ENCODE measurements at places on chromosomes 1 and 21.

DNA sequence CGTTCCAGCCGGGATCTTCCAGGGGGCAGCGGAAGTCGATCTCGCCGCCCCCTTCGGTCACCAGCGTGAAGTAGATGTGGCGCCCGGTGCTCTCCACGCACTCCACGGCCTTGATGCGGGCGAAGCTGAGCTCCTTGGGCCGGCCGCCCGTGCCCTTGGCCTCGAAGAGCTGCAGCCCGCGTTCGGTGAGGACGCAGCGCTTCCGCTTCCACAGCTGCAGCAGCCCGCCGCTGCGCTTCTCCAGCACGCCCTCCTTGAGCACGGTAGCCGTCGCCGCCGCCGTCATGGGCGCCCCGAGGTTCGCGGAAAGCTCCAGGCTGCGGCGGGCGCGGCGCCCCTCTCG, 516 bp downstream of the PHLDA3 start:
- DNase-seq, result no peak

DNA sequence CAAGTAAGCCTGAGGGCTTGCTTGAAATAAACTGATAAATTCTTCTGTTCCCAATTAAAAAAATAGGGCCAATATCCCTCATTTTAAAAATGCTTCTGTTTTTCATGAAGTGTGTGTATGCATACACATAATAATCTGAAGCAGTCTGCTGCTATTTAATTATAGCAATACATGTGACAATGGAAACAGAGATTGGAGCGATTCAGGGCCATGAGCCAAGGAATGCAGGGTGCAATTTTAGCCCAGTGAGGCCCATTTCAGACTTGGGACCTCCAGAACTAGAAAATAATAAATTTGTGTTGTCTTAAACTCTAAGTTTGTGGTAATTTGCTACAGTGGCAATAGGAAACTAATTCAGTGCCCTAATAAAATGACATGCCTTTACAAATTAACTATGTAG, 264.9 kb downstream of the LTN1 start:
- no peak for DNase-seq

DNA sequence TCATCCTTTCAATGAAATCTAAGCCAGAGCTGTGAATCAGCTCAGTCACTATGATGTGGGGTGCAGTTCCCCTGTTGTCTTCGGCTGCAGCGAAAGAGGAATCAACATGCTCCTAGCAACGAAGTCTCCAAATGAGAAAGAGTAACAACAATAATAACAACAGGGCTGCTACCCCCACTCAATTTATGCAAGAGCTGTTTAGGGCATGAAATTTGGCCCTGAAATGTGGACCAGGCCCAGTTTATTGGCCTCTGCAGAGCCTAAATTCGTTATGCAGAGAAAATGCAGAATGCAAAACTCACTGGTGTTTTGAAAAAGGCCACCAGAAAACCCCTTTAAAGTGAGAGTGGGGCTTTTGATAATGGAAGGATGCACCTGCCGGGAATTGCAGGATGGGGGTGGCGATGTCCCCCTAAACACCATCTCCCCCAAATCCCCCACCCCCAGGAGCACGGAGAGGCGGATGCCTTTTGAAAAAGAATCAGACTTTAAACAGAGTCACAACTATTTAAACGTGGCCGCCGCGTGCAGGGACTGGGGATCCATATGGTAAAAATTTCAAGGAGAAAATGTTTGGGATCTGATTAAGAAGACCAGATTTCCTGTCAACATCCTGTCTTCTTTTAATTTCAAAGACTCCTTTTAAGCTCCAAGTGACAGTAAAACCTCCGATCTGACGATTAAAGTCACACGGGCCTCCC, 1.9 kb downstream of the RUNX3 start:
- DNase-seq, result no peak

DNA sequence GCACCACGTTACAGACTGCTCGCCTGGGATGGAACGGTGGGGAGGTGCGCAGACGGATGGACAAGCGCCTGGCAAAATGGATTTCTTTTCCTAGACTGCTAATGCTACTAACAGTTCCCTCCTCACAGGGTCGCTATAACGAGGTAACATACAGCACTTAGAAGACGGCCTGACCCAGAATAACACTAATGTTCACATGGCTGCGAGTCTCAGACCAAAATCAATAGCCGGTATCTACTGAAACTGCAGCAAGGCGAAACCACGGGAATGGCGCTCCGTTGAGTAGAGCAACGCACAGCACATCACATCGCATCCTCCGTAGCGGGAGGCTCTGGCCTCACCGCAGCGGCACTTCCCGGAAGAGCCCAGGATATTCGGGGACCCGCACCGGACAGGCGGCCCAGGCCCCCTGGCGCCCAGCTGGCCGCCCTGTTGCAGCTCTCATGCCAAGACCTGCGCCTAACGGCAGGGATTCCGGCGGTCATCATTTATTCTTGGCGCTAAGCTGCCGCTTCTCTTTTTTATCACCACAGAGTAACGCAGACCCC, 46.6 kb downstream of the VPS26C start:
- DNase-seq, result no peak

DNA sequence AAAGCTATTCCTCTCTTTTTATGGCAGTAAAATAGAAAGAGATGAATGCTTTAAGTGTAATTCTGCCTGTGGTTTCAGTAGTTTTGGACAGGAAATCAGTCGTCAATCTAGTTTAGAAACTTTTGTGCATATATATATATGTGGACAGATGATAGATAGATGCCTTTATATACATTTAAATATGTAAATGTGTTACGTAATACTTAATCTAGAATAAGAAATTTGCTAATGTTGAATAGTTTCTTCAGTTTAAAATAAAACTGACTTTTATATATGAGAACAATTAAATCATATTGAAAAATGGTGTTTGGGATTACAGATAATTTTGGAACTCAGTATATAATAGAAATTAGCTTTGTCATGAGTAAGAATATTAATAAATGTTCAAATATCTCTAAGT, 1165.7 kb upstream of the NCAM2 start:
- DNase-seq, result no peak

DNA sequence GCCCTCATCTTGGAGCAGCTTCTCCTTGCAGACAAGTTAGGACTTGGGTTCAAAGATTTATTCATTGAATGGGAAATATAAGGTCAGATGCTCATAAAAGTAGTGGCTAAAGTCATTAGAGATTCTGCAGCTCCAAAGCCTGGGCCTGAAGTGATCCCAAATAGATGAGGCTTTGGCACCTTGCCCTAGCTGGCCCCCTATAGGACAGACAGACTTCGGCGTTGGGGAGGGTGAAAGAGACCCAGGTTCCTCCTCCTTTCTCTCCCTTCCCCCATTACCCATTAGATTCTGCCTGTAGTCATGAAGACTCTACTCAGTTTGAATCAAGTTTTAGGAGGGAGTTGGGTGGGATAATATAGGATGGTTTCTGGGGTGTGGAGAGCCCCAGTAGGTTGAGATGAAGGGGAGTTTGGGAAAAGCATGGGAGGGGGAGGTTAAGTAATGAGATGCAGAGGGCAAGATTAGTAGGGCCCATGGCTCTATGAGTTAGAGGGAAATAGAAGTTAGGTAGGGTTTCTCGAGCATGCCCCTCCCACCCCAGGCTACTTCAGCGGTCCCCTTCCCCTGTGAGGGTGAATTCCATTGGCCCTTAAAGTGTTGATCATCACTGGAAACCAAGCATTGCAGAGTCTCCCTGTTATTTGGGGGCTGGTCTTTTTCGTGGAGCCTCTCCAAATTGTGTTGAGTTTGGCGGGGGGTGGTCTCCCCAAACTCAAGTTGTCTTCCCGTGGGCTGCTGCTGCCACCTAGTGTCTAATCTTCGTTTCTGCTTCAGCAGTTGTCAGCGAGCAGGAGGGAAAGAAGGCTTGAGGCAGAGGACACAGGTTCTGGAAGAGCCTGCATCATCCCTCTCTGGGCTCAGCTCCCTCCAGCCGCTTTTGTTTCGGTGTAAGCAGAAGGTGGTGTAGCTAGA, 2.1 kb upstream of the AHDC1 start:
- DNase-seq, result no peak

DNA sequence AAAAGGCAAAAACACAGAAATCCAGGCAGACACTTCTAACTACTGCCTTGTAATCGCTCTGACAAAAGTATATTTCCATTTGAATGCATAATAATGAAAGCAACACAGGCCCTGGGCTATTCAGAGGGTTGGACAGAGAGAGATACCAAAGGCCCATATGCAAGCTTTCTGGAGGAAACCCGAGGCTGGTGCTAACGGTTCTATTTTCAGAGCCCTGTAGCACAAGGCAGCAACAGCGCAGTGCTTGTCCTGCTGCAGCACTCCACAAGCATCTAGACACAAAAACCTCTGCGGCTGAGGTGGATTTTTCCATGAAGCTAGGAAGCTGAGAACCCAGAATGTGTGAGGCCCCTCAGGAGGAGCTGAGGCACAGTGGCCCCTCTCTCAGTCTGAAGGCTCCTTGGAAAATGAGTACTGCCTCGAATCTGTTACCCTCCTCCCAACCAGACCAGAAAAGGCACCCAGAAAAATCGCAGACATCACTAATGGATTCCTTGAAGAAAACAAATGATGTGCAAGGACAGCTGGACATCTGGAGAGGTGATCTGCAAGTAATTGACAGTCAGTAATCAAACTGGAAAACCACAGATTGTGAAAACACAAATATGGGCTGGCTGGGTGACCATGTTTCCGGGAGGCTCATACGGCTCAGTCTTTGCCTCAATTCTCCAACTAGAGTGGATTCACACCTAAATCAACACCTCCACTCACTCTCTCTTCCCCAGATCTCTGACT, 54.0 kb downstream of the COLGALT2 start:
- DNase-seq, result no peak

DNA sequence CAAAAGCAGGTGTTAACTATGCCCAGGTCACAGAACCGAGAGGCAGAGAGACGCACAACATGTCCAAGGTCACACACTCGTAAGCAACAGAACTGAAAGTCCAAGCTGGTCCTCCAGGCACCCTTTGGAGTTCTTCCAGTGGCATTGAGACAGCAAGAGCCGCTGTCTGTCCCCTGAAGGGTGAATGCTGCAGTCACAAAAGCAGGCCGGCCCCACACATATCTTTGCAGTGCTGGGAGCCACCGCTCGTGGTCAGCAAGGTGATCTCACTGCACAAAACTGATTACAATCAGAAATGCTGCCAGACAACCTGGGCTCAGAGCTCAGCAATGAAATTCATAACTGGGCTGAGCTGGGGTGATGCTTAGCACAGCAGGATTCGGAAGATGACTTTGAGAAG, 47.4 kb upstream of the RAB4A start:
- DNase-seq, result no peak

DNA sequence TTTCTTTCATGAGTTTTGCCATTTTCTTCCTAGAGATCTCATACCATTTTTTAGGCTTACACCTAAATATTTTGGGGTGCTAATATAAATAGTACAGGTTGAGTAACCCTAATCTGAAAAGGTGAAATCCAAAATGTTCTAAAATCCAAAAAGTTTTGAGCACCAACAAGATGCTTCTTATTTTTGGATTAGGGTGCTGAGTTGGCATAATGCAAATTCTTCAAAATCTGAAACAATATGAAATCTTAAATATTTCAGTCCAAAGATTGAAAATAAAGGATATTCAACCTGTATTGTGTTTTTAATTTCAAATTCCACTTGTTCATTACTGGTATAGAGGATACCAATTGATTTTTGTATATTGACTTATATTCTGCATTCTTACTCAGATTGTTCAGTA, 51.1 kb upstream of the KCNK2 start:
- DNase-seq, result no peak

DNA sequence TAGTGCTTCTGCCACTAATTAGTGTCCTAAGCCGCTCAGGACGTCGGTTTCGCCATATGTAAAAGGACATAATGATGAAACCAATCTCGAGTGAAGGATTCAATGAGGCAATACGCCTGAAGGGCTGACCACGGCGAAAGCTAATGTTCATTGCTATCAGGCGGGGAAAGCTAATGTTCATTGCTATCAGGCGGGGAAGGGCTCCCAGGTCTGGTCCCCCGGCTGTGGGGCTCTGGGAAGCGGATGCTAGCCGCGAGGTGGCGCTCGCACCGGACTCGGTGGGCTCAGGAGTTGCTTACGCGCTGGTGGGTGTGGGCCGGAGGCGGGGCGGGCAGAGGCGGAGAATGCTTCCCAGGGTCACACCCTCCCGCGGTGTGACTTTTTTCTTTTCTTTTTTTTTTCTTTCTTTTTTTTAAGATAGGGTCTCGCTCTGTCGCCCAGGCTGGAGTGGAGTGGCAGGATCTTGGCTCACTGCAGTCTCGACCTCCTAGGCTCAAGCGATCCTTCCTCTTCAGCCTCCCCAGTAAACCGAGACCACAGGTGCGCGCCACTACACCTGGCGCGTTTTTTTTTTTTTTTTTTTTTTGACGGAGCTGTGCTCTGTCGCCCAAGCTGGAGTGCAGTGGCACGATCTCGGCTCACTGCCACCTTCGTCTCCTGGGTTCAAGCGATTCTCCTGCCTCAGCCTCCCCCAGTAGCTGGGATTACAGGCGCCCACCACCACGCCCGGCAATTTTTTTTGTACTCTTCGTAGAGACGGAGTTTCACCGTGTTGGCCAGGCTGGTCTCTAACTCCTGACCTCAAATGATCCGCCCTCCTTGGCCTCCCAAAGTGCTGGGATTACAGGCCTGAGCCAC, 1.1 kb upstream of the PEAR1 start:
- DNase-seq, result peak; percentile 99

- DNase-seq, result no peak
Observed at GRCh38 chr1:196344453-196344852, 263.8 kb downstream of the KCNT2 start.

GRCh38 chr1:227788271-227789083, 27.0 kb upstream of the PRSS38 start:
- DNase-seq, result peak; percentile 20

GRCh38 chr1:67941746-67942145, 108.5 kb upstream of the GNG12 start:
- DNase-seq, result no peak

DNA sequence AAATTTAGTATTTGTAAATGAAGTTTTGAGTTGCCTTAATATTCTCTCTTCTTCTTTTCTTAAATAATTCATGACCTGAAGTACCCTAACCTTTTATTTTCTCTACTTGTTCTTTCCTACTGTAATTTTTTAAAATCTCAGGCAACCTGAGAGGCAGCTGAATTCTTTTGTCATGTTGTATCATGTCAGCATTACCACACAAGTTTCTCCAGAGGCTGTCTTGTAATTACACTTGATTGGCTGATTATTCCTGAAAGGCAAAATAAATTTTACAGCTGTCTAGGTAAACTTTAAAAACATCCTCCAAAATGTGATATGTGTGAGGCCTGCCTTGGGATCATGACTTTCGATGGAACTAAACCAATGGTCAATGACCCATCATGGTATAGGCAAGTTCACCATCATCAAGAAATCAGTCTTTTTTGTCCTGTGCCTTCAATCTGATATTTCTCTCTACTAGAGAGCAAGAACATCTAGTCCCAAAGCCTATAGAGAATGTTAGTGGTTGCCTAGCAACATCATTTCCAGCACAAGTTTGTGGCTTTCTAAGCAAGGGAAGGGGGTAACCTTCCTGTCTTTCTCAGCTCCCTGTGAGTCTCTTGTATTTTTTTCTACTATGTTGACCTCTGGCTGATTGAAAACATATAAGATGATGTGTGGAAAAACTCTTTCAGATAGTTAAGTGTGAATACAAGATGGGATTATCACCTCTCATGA, 115.5 kb downstream of the GABPA start:
- DNase-seq, result no peak

Measured in NCI-H526 (cell line).